ENCODE measurements at places on chromosomes 2 and 18.

DNA sequence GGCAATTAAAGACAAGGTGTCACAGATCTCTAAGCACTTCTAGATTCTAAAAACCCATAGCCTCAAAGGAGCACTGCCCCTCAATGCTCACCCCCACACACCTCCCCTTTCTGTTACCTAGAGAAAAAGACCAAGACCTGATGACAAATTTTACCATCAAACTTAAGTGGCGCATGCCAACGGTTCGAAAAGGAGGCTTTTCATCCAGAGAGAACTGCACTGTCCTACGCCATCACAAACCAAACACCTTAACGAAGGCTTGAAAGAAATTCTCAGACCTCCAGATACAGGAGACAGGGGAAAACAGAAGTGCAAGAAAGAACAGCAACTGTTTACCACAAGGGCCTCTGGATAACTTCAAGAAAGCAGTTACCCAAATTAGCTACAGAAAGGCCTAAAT is 2.0 kb upstream of the ZC3H6 start:
- peaks cover 2% of the 10 kb centered on the region for H3K4me1 ChIP-seq
- no peak for DNase-seq
- no peaks in the 10 kb centered on the region for H3K36me3 ChIP-seq
- H3K27me3 ChIP-seq, result no peaks in the 10 kb centered on the region
- H3K27ac ChIP-seq, result peak overlapping the region; percentile 0

GRCh38 chr18:75211626-75211952 is 992 bp downstream of the TSHZ1 start:
- no peak overlapping the region for H3K27ac ChIP-seq
- H3K36me3 ChIP-seq, result no peaks in the 10 kb centered on the region
- H3K27me3 ChIP-seq, result peaks cover 19% of the 10 kb centered on the region
- H3K4me1 ChIP-seq, result peaks cover 3% of the 10 kb centered on the region
- peak overlapping the region; percentile 11 for H3K4me3 ChIP-seq

DNA sequence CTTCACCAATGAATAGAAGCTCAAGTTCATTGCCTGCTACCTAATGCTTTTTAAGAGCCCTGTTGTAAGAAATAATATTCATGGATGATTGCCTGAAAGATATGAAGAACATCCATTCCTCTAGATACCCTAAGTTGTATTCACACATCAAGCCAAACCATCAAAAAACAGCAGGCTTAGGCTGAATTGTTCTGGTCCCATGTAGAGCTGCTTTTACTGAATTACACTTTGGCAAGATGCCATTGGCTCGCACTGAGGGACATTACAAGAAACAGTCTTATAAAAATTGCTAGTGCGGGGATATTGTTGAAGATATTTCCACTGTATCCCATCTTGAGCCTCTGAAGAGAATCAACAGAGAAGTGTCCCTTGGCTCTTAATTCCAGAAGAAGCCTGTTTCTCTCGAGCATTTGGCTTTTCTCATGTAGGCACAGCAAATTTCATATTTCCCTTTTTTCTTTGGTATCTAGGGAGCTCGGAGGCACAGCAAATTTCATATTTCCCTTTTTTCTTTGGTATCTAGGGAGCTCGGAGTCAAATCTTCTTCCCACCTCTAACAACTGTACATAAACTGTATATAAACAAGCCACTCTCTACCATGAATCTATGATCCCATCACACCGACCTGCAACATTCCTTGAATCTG is 107.5 kb downstream of the COLEC12 start:
- no peak overlapping the region for H3K4me3 ChIP-seq
- H3K27ac ChIP-seq, result no peak overlapping the region
- no peaks in the 10 kb centered on the region for H3K27me3 ChIP-seq
- no peaks in the 10 kb centered on the region for H3K36me3 ChIP-seq

- H3K36me3 ChIP-seq, result no peaks in the 10 kb centered on the region
- H3K4me1 ChIP-seq, result no peaks in the 10 kb centered on the region
- H3K27me3 ChIP-seq, result no peaks in the 10 kb centered on the region
- no peak overlapping the region for H3K4me3 ChIP-seq
- H3K27ac ChIP-seq, result no peak overlapping the region
These were observed 6.6 kb downstream of the DSG3 start for GRCh38 chr18:31454066-31454708.

DNA sequence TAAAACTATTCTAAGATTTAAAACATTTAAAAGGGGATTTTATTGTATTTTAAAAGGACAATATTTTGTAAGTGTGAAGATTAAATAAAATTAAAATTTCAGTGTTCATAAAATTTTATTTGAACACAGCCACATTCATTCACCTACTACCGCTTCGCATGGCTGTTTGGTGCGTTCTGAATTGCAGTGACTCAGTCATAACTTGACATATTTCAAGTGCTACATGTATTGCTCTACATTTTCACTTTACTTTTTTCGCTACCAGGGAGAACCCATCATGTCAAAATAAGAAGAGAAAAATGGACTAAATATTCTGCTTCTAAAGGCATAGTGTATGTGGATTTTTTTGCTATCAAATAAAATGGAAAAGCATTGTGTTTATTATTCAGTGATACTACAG is 8.7 kb downstream of the PTH2R start:
- no peak for DNase-seq
- H3K27ac ChIP-seq, result no peak overlapping the region
- no peak overlapping the region for H3K4me3 ChIP-seq
- H3K4me1 ChIP-seq, result no peaks in the 10 kb centered on the region
- H3K36me3 ChIP-seq, result no peaks in the 10 kb centered on the region
- no peaks in the 10 kb centered on the region for H3K27me3 ChIP-seq

DNA sequence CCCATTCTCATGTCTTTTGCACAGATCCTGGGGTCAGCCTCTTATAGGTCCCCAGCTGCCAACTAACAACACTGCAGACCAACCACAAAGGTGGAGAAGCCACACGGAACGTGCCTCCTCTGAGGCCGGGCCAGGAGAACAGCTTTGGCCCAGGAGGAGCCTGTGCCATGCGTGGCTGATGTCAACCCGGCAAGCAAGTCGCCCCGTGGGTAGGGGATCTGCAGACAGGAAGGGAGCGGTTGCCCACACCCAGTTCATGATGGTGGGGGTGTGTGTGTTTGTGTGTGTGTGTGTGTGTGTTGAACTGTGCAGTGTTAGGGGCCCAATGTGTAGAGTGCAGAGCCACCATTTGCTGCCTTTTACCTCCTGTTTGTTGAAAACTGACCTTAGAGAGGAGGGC is 2.4 kb upstream of the CLEC4F start:
- no peaks in the 10 kb centered on the region for H3K27me3 ChIP-seq
- H3K4me1 ChIP-seq, result no peaks in the 10 kb centered on the region
- no peak overlapping the region for H3K27ac ChIP-seq
- no peaks in the 10 kb centered on the region for H3K36me3 ChIP-seq

DNA sequence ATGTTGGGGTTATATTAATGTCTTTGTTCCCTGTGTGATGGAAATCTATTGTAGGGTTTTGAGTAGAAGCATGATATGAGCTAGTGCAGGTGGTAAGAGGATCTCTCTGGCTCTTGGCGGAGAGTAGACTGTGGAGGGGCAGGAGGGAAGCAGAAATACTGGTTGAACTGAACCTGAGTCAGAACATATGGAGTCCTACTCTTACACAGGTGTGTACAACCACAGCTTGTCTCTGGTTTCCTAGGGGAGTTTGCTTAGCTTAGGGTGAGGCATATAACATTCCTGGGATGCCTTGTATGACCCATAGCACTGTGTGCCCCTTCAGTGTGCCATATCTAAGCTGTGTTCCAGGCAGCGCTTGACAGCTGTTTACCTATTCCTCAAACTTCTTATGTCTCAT is 97.3 kb upstream of the GCFC2 start:
- no peaks in the 10 kb centered on the region for H3K27me3 ChIP-seq
- H3K36me3 ChIP-seq, result no peaks in the 10 kb centered on the region
- no peak for DNase-seq
- H3K4me3 ChIP-seq, result no peak overlapping the region

- H3K4me1 ChIP-seq, result no peaks in the 10 kb centered on the region
- no peaks in the 10 kb centered on the region for H3K36me3 ChIP-seq
- DNase-seq, result no peak
- H3K27me3 ChIP-seq, result no peaks in the 10 kb centered on the region
These were observed 505.8 kb downstream of the ZEB2 start for GRCh38 chr2:144014103-144014502.

- no peak for DNase-seq
- H3K4me1 ChIP-seq, result peaks cover 11% of the 10 kb centered on the region
- no peaks in the 10 kb centered on the region for H3K36me3 ChIP-seq
- H3K4me3 ChIP-seq, result no peak overlapping the region
- no peaks in the 10 kb centered on the region for H3K27me3 ChIP-seq
- H3K27ac ChIP-seq, result no peak overlapping the region
These were observed 2.8 kb downstream of the TMEM169 start for GRCh38 chr2:216084547-216084946.

DNA sequence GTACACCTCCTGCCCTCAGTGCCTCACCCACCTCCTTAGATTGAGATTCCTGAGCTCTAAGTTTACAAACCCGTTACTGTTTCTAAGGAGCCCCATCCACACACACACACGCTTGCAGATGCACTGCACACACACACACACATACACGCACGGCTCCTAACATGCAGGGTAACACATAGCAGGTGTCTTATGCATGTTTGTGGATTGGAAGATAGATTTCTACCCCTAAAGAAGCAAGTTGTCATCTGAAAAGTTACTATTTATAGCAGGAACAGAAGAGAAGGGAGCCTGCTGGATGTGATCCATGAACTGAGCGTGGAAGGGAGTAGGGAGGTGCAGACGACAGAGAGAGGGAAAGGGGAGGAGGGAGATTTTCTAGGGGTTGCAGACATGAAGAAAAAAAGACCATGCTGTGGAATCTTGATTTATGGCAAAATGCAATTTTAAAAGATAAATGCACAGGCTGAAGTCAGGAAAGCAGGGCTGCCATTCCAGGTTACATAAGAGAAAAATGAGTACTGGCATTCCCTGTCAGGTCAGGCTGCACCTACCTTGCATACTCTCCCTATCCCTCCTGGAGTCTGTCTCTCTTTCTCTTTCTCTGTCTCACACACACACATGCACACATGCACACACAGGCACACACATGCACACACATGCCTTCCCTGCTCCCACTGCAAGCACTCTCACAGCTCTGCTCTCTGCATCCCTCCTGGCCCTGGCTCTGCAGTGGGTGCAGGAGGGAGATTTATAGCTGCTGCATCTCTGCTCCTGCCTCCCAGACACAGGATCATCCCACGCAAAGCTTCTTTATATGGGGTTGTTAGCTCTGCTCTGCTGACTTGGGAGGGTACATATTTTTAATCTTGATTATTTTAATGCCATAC is 192.6 kb upstream of the MYT1L start:
- no peaks in the 10 kb centered on the region for H3K36me3 ChIP-seq
- H3K4me1 ChIP-seq, result no peaks in the 10 kb centered on the region
- no peaks in the 10 kb centered on the region for H3K27me3 ChIP-seq
- H3K27ac ChIP-seq, result no peak overlapping the region
- H3K4me3 ChIP-seq, result no peak overlapping the region

- H3K36me3 ChIP-seq, result peaks cover 2% of the 10 kb centered on the region
- H3K27me3 ChIP-seq, result no peaks in the 10 kb centered on the region
- H3K4me3 ChIP-seq, result peak overlapping the region; percentile 15
- H3K27ac ChIP-seq, result no peak overlapping the region
- DNase-seq, result peak; percentile 40
These were observed 1142.8 kb downstream of the RPIA start for GRCh38 chr2:89834306-89834705.

- H3K27ac ChIP-seq, result no peak overlapping the region
- H3K27me3 ChIP-seq, result no peaks in the 10 kb centered on the region
- no peaks in the 10 kb centered on the region for H3K36me3 ChIP-seq
- peaks cover 12% of the 10 kb centered on the region for H3K4me1 ChIP-seq
These were observed 110.4 kb downstream of the EIPR1 start for GRCh38 chr2:3266925-3267867.

DNA sequence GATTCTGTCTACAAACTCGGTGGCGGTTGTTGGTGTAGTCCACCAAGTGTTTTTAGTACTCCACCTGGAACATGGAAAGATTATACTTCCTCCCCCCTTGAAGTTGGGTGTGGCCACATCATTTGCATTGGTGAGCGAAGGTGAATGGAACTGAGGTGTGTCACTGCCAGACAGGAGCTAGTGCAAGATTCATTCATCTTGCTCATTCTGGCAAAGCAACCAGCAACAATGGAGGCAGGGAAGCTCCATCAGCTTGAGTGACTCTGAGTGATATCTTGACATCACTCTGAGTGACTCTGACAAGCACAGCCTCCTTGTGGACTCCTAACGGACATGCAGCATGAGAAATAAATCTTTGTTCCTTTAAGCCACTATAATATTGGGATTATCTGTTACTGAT is 54.7 kb upstream of the SLC1A4 start:
- no peaks in the 10 kb centered on the region for H3K27me3 ChIP-seq
- DNase-seq, result no peak
- H3K4me3 ChIP-seq, result no peak overlapping the region
- H3K36me3 ChIP-seq, result no peaks in the 10 kb centered on the region

DNA sequence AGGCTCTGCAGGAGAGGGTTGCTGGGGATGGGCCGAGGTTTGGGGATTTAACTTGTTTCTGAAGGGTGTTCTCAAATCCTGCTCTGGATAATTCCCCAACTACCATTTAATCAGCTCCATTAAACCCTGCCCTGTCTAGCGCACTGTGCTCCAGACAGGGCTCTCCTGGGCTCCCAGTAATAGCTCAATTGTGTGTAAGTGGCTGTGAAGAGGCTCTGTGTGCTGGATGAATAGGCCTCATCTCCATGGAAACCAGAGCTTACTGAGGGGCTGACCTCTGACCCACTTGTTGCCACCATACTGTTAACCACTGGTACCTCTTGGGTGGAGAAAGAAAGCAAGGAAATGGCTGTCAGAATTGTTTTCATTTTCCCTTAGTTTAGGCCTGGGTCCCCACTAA is 92.9 kb downstream of the TGOLN2 start:
- peak; percentile 85 for DNase-seq
- H3K36me3 ChIP-seq, result no peaks in the 10 kb centered on the region
- H3K27me3 ChIP-seq, result no peaks in the 10 kb centered on the region
- peaks cover 26% of the 10 kb centered on the region for H3K4me1 ChIP-seq
- H3K4me3 ChIP-seq, result no peak overlapping the region
- peak overlapping the region; percentile 34 for H3K27ac ChIP-seq

- no peak overlapping the region for H3K4me3 ChIP-seq
- H3K36me3 ChIP-seq, result no peaks in the 10 kb centered on the region
- no peaks in the 10 kb centered on the region for H3K4me1 ChIP-seq
- no peak for DNase-seq
- H3K27me3 ChIP-seq, result no peaks in the 10 kb centered on the region
These were observed 1336.5 kb upstream of the SLC39A10 start for GRCh38 chr2:194320520-194320919.

GRCh38 chr2:118723394-118723793 is 124.1 kb downstream of the EN1 start:
- H3K27ac ChIP-seq, result no peak overlapping the region
- no peak for DNase-seq
- H3K4me3 ChIP-seq, result no peak overlapping the region
- H3K27me3 ChIP-seq, result no peaks in the 10 kb centered on the region
- H3K36me3 ChIP-seq, result no peaks in the 10 kb centered on the region
- peaks cover 2% of the 10 kb centered on the region for H3K4me1 ChIP-seq

DNA sequence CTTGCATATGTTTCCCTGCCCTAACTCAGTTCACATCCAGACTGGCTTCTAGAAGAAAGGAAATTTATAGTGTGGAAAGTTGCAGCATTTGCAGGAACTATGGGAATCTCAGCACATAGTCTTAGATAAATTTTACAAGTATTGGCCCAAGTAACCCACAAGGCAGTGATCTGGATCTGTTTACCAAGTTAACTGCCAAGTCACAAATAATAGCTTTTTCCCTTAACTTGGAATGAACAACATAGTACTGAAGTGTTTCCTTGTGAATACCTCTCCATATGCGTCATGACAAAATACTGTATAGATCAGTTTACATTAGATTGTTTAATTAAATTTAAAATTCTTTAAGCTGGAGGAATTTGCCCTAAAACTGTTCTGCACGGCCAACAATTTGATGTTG is 255.8 kb upstream of the EPAS1 start:
- no peak overlapping the region for H3K4me3 ChIP-seq
- H3K36me3 ChIP-seq, result no peaks in the 10 kb centered on the region
- no peaks in the 10 kb centered on the region for H3K27me3 ChIP-seq
- no peaks in the 10 kb centered on the region for H3K4me1 ChIP-seq

All from mesendoderm (in vitro differentiated cells).